ENCODE measurements at places on chromosomes 6 and 20.

- DNase-seq: no peak
Measured at GRCh38 chr6:30898750-30899360, 9.2 kb upstream of the GTF2H4 start.

- no peak for DNase-seq
Measured at GRCh38 chr6:141445928-141446628, 686.6 kb upstream of the GJE1 start.

DNA sequence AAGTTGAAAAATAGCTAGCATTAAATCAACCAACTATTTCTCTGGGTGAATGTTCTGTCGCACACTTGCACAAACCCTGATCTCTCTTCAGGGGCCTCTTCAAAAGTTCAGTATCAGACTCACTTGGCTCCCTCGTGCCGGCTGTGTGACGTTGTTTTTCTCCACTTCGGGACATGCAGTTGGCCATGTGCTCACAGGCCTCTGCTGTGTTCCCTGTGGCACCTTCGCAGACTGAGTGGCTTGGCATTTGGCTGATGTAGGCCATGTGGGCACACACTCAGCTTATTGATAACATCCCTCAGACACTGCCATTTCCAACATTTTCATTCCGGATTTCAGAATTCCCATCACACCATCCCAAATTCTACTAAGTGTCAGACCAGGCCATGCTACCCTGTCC lies 49.3 kb downstream of the PACRG start:
- no peak for DNase-seq

GRCh38 chr20:13862245-13862644 lies 77.4 kb downstream of the NDUFAF5 start:
- no peak for DNase-seq

- DNase-seq: no peak
Measured at GRCh38 chr6:126210398-126211075, 129.4 kb upstream of the CENPW start.

- no peak for DNase-seq
Measured at GRCh38 chr20:31680286-31681127, 42.2 kb downstream of the BCL2L1 start.

GRCh38 chr6:43386492-43386891 lies 17.0 kb upstream of the ZNF318 start:
- no peak for DNase-seq

DNA sequence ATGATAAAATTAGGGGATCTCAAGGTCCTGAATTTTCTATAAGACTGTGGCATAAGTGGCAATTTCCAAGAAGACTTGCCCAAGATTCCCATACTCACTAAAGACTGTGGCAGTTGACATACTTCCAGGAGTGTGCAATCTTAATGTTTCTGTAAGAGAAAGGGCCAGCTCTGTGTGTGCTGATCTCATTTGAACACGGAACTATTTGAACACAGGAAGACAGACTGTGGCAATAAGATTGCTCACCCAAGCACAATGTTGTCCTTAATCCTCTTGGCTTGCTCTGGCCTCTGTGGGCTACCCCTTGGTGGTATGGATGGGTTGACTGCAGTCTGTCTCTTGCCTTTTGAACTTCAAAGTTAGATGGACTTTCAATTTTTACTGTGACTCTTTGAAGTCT lies 151.4 kb downstream of the PHF3 start:
- no peak for DNase-seq

DNA sequence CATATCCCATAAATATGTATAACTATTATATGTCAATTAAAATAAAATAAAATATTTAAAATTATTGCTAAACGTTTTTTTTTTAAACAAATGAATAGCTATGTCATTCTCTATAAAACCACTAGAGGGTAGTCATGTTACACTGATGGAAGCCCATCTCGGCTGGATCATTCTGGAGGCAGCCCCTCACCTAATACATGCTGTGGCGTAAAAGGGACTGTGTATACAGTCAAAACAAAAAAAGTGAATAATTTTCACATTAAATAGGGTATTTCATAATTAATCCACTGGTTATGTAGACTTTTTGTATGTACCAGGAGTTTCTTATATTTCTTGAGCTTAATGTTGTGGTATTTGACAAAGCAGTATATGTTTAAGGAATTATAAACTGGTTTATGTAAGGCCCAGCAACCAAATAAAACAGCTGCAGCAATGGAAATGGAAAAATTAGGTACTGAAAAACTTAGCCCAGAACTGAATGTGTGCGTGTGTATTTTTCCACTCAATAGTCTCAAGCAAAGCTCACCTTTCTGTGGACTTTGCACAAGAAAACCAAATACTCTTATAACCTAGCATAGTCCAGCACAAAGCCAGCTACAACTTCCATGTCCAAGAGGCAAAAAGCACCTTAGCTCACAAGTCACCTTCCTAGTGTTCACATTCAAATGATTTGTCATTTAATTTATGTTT lies 81.7 kb downstream of the COL9A1 start:
- no peak for DNase-seq

GRCh38 chr6:141594874-141595273 lies 537.9 kb upstream of the GJE1 start:
- DNase-seq: no peak

DNA sequence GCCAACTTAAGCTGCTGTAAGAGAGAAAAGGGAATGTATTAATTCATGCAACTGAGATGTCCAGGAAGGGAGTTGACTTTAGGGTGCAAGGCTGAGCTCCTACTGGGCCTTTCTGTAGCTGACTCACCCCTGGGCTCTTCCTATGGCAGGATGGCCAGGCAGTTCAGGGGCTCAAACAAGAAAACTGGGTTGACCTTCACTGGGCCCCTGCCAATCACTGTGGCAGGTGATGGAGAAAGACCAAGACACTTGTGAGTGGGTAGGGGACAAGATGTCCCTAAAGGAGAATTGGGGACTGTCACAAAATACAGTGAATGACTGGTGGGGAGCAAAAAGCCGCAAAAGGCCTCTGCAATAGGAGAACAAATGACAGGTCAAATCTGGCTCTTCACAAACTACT lies 21.5 kb upstream of the RALGAPA2 start:
- no peak for DNase-seq
